ENCODE measurements at places on chromosomes 5 and 9. TPM values are rescaled to one million over a fixed set of nuclear protein-coding genes. Genes with fewer than 3 reads are reported as not detected.

FOXD4L5 gene
- total RNA-seq, result not detected

PCDHB13 gene
- total RNA-seq, result not detected

BAG1 gene
- 27.8 TPM for total RNA-seq

C5orf52 gene
- not detected for total RNA-seq

GABRB2 gene
- 4.7 TPM for total RNA-seq

CTSV gene
- total RNA-seq, result 50.5 TPM

ARID3C gene
- not detected for total RNA-seq

IFNB1 gene
- not detected for total RNA-seq

OR1Q1 gene
- total RNA-seq, result not detected

EQTN gene
- total RNA-seq, result 2.1 TPM

DNAJB5 gene
- 48.9 TPM for total RNA-seq

PAX5 gene
- 1.7 TPM for total RNA-seq

Data from H7 (cell line).